Substantia nigra (tissue), 51 donors: ENCODE measurements at places on chromosomes 16 and 17.

GRCh38 chr16:883340-883739 is 82.8 kb upstream of the GNG13 start:
- DNase-seq: no peak

DNA sequence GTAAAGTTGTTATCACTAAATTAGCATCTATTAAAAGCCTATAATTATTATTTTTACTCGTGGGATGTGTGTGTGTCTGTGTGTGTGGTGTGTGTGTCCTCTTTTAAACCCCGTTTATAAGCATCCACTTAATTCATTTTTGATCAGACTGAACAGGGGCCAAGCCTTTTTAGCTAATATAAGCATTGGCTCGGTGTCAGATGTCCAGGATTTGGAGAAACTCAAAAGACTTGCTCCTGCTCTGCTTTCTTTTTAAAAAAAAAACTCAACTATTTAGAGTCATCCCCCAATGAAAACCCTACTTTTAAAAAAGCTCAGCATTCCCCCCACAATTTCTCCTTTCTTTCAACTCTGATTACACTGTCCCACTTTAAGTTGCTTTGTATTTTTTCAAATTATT is 459.3 kb upstream of the MAF start:
- no peak for DNase-seq

GRCh38 chr17:61361084-61361483 is 38.6 kb upstream of the TBX2 start:
- no peak for DNase-seq

DNA sequence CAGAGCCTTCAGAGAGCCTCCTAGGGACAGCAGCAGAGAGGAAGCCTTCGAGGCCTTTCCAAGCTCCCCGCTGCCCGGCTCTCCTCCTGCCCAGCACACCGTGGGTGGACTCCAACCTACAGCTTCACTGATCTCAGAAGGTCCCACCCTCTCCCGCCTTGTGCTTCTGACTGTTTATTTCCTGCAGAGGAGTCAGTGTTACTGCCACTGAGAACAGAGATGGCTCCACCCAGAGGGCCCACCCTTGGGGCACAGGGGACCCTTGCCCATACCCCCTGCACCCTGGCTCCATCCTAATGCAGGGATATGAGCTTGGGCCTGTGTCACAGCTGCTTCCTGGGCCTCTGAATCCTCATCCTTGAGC is 52.8 kb upstream of the TOB1 start:
- DNase-seq: peak; percentile 23

DNA sequence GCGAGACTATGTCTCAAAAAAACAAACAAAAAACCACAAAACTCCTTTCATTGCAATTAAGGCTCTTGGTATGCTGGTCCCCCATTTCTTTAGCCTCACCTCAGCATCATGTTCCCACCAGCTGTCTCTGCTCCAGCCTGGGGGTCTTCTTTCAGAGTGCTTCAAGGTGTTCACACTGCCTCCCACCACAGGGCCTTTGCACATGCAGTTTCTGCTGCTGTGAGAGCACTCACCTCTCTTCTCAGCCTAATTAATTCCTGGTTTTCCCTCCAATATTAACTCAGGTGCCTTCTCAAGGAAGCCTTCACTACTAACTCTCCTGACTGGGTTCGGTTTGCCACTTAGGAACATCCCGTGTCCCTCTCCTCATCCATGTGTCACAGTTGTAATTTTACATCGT is 15.9 kb upstream of the PIK3R6 start:
- no peak for DNase-seq

- no peak for DNase-seq
These were observed 502 bp downstream of the FAAP100 start for GRCh38 chr17:81551458-81552243.

GRCh38 chr16:84144859-84145639 is at the start of the genes DNAAF1 and HSDL1:
Gene DNAAF1, plus strand, starts transcription at chr16:84145308. Its CDS starts 133 bp downstream, at chr16:84145441.
Gene HSDL1, minus strand, starts transcription at chr16:84145177. Its CDS starts 13,856 bp downstream, at chr16:84131321.
- DNase-seq: peak; percentile 91

GRCh38 chr16:4190712-4191333 is 51.1 kb downstream of the SRL start:
- no peak for DNase-seq

- DNase-seq: no peak
These were observed 7.6 kb downstream of the PER1 start for GRCh38 chr17:8144401-8145231.

GRCh38 chr16:84098939-84099338 is 17.8 kb downstream of the MBTPS1 start:
- no peak for DNase-seq

DNA sequence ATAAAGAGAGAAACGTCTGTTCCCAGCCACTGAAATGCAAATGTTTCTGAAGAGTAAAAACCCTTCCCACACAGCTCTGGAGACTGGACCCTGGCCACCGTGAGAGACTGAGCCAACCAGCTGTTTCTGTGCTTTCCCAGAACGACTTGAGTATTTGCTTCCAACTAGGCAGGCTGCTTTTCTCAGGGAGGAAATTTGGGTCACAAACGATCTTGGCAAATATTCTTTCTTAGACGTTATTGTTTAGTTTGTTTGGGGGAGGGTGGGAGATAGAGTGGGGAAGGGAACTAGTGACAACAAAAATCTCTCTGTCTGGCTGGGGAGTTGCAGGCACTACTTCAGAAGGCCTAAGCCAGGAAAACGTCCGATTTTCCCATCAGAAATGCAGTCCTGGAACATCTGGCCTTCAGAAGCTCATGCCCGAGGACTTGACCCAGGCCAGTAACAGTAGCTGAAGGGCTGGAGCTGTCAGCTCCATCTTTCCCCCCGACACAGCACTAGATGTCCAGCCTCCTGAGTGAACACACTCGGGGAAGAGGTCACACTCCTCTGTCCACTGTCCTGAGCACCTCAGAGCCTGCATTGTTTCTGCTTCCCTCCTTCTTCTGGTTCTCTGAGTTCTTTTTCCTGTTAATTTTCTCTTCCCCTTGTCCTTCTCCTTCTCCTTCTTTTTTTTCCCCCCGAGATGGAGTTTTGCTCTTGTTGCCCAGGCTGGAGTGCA is 4.0 kb downstream of the CCDC92B start:
- peak; percentile 33 for DNase-seq

- DNase-seq: no peak
These were observed 37.2 kb downstream of the LYRM1 start for GRCh38 chr16:20937736-20938135.

DNA sequence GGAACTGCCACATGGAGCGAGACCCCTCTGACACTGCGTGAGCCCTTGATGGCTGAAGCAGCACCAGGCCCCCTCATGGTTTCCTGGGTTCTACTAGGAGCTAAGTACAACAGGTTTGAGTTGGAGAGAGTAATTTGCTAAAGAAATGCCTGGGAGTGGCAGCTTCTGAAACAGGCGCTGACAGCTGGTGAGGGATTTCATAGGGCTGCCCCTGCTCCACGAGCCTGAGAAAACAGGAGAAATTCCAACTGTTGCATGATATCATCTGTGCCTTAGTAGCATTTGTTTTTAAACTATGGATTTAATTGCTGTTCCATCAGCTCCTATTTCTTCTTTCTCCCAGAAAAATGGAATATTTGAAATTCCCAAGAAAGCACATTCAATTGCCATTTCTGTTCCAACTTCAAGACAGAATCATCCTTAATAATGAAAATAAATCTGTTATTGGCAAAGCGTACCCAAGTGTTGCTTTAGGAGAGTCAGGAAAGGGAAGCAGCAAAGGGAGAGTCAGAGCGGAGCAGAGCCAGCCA is 78.8 kb upstream of the ANKFN1 start:
- DNase-seq: no peak

DNA sequence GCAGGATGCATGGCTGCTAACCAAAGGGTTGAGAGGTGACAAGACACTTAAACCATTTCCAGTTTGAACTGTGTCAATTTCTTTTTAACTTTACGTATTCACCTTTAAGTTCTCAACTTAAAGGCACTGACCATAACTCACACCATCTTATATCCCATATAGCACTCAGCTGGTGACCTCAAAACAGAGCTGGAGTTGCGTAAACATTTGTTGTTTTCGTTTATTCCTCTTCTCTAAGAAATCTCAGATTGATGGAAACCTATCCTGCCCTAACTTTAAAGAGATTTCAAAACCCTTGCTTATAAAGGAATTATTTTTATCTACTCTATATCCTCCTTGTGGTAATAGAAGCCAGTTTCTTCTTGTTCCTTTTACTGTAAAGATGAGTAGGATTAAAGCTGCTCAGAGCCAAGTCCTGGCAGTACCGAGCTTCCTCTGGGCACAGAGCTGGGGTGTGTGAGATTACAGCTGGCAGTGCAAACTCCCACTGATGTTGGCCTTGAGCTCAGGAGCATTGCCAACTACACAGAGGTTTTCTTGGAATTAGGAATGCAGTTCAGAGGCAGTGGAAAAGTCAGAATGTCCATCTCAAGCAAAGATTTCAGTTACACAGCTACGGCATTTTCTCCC is 1.3 kb downstream of the KCTD2 start:
- peak; percentile 6 for DNase-seq

DNA sequence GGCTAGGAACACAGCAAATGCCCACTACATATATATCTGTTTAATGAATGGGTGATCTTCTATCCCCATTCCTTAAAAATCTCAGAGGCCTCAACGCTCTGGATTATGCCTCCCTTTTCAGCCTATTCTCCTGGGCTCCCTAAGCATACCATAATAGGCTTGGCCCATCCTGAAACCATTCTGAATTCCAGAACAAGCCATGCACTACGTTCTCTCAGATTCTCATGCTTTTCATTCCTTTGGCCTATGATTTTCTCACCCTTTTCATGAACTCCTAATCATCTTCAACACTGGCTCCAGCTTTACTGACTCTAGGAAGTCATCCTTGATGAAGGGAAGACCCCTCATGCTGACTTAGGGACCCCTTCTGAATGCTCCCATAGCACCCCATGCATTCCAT is 71.1 kb downstream of the RPGRIP1L start:
- DNase-seq: no peak

DNA sequence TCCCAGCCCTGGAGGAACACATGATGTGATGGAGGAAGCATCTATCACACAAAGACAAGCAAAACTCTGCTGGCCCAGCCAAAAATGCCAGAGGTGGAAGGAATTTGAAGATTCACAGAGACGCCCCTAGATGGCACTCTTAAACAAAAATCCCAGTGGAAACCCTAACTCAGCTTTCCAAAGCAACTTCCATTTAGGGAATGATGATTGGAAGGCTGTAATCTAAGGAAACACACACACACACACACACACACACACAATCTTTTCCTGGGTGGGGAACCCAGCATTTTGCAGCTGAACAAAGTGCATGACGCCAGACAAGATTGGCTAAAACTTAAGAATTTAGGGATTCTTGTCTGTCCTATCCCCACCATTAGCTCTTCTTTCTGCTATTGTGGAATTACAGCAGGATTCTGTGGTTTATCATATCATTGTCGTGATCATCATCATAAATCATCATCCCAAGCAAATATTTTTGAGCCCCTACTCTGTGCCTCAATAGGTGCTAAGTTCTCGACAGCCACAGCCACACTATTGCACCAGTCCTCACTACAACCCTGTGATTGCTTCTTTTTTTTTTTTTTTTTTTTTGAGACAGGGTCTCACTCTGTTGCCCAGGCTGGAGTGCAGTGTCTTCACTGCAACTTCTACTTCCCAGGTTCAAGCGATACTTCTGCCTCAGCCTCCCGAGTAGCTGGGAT is 1.6 kb upstream of the LDAF1 start:
- DNase-seq: no peak

- no peak for DNase-seq
These were observed 16.2 kb downstream of the CA4 start for GRCh38 chr17:60165971-60166370.

DNA sequence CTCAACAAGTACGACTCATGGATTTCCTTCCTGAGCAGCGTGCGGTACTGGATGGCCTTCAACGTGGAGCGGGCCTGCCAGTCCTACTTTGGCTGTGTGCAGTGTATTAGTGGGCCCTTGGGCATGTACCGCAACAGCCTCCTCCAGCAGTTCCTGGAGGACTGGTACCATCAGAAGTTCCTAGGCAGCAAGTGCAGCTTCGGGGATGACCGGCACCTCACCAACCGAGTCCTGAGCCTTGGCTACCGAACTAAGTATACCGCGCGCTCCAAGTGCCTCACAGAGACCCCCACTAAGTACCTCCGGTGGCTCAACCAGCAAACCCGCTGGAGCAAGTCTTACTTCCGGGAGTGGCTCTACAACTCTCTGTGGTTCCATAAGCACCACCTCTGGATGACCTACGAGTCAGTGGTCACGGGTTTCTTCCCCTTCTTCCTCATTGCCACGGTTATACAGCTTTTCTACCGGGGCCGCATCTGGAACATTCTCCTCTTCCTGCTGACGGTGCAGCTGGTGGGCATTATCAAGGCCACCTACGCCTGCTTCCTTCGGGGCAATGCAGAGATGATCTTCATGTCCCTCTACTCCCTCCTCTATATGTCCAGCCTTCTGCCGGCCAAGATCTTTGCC is 9.0 kb downstream of the HAS3 start:
- no peak for DNase-seq
